ENCODE measurements at places on chromosomes 2 and 18.

DNA sequence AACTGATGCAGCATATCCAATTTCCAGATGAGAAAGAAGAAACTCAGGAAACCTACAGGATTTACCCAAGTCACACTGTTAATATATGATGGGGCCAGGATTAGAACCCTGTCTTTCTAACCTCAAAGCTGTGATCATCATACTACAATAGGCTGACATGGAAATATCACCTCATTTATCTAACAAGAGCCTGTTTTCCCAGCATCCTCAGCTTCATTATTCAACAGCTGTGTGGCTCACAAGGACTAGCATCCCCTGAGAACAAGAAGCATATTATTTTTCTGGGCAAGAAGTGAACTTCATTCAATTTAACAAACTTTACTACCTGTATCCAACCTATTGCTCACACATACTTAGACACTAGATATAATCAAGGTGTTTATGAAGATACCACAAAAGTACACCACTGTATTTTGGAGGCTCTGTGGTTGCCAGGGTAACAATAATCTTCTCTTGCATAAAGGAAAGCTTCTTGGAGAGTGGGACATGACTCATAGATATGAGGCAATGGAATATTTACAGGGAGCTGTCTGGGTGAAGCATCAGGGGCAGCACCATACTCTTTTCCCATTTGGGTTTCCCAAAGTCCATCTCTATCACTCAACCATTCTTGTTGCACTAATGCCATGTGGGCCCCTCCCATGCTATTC lies 218.2 kb downstream of the RAD51AP2 start:
- DNase-seq: no peak

DNA sequence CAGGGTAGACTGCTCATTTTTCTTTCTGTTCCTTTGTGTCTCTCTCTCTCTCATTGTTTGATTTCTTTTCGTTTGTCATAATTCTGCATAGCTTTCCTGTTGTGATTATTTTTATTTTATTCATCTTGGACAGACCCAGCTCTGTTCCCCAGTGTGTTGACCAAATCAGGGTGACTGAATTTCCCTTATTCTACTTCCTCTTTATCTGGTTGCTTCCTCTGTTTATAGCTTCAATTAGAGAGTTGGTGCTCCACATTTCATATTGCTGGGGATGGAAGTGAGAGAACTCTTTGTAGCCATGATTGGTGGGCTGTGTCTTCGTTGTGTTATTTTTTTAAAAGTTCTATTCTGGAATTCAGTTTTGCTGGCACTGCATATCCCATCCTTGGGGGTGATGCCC lies 19.1 kb downstream of the PROKR1 start:
- no peak for DNase-seq

GRCh38 chr2:120262761-120263428 lies 10.2 kb downstream of the RALB start:
- DNase-seq: no peak

- DNase-seq: no peak
Measured at GRCh38 chr2:191759680-191760079, 81.7 kb downstream of the NABP1 start.

DNA sequence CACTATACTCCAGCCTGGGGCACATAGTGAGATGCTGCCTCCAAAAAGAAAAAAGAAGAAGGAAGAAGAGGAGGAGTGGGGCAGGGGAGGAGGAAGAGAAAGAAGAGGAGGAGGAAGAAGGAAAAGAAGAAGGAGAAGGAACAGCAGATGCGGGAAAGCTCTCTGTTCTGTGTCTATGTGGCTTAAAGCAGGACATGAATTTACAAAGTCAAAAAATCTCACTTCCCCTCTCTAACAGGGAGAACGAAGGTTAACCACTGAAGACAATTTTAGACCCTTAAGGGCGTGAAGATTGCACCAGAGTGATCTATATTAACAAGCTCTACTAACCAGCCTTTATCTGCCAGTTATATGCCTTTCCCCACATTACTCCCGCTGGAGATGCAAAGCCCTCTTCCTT lies 258.9 kb downstream of the METTL4 start:
- no peak for DNase-seq

GRCh38 chr2:16218625-16219024 lies 278.3 kb downstream of the MYCN start:
- no peak for DNase-seq

DNA sequence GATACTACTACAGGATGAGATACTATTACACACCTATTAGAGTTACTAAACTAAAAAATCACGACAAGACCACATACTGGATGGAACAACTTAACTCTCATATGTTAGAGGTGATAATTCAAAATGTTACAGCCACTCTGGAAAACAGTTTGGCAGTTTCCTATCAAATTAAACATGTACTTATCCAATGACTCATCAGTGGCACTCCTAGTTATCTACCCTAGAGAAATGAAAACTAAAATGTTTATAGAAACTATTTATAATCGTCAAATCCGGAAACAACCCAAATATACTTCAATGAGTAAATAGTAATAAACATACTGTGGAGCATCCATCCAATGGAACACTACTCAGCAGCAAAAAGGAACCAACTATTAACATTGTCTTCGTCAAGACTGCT lies 137.0 kb upstream of the RBBP8 start:
- DNase-seq: no peak
